ENCODE measurements at places on chromosomes 13 and 19.
A peak's percentile ranks its signal among the peaks of the same experiment; 100 is the strongest.

DNA sequence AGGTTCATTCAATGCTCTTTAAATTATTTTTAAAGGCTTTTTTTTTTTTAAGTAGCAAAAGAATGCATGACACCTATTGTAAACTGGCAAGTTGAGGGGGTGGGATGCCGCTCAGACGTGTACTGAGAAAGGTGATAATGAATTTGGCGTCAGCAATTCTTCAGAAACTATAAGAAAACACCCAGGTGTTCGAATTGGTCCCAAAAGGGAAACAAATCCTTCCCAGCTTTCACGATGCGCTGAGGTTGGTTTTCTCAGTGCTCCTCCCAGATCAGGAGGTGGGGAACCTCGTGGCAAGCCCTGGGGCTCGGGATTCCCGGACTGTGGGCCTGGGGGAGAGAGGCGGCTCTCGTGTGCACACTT, 543 bp upstream of the FAM124A start:
- DNase-seq: peak; percentile 69

GRCh38 chr19:31334849-31335624, 14.2 kb downstream of the TSHZ3 start:
- peak; percentile 57 for DNase-seq

DNA sequence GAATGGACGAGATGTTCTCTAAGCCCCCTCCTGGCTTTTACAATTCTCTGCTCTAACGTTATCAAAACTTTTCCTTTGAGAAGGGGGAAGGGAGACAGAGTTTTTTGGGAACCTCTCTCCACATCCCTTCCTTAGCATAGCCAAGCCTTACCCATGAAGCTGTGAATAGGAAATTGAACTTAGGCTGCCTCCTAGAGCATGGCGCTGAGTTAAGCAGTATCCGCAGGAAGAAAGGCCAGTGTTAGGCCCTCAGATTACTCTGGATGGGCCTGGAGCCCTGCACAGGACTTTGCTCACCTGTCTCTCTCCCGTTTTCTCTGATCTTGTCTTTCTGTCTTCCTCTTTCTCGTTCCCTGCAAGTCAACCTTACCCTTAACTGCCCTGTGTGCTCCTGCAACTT, 39.6 kb downstream of the CYP2B6 start:
- DNase-seq: no peak

- no peak for DNase-seq
Measured at GRCh38 chr13:22703601-22704209, 477.1 kb upstream of the SGCG start.

DNA sequence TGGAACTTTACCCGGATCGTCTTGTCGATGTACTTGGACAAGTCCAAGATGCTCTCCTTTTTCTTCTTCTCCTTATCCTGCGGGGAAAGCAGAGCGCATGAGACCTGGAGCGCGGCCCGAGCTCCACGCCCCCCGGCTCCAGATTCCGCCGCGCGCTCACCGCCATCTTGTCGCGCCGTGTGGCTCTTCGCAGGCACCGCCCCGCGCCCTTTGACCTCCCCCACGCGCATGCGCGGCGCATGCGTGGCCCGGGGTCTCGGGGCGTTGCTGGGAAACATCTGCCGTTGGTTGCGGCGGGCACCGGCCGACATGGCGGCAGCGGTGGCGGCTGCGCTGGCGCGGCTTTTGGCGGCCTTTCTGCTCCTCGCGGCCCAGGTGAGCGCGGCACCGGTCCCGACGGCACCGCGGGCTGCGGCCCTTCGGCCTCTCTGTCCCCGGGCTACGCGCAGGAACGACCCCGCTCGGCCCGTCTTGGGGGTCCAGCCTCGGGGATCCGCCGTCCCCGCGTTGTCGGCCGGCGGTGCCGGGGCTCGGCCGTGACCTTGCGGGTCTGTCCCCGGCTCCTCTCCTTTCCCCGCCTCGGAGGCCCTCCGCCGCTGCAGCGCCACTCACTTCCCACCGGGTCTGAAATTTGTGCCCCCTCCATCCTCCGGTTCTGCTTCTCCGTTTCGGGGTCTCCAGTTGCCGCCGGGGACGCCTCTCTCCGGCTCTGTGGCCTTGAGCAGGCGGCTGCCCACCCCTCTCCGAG, at the start of the genes LSM7 and SPPL2B:
Gene LSM7 (minus strand): TSS at position 186 of the 748 bp plus-strand sequence. CDS start 20 bp downstream, at position 166.
Gene SPPL2B (plus strand): TSS at position 284 of the 748 bp plus-strand sequence. CDS start 26 bp downstream, at position 310.
- DNase-seq: peak; percentile 95

GRCh38 chr13:70171151-70171550, 62.9 kb upstream of the KLHL1 start:
- no peak for DNase-seq

GRCh38 chr13:31048521-31048920, 113.2 kb downstream of the HSPH1 start:
- DNase-seq: no peak

DNA sequence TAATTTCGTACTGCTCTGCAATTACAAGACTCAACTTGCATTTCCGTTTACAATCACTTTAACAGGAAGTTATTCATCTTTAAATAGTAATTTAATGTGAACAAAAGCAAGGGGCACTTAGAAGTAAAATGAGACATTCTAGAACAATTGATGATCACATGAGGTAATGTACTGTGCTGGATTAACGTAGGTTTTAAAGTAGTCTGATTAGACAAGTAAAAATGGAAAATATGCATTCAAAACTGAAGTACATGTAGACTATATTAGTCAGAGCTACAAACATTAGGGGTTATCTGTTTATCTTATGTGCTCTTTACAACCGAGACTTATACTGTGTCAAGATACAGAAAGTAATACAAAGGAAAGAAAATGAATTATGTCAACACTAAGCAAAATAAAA, 1528.0 kb downstream of the SLITRK5 start:
- no peak for DNase-seq

- DNase-seq: peak; percentile 100
Measured at GRCh38 chr19:49640113-49640898, at the start of gene RRAS. TSS of gene RRAS (minus strand) at chr19:49640143. CDS start at chr19:49640098, 45 bp downstream.

DNA sequence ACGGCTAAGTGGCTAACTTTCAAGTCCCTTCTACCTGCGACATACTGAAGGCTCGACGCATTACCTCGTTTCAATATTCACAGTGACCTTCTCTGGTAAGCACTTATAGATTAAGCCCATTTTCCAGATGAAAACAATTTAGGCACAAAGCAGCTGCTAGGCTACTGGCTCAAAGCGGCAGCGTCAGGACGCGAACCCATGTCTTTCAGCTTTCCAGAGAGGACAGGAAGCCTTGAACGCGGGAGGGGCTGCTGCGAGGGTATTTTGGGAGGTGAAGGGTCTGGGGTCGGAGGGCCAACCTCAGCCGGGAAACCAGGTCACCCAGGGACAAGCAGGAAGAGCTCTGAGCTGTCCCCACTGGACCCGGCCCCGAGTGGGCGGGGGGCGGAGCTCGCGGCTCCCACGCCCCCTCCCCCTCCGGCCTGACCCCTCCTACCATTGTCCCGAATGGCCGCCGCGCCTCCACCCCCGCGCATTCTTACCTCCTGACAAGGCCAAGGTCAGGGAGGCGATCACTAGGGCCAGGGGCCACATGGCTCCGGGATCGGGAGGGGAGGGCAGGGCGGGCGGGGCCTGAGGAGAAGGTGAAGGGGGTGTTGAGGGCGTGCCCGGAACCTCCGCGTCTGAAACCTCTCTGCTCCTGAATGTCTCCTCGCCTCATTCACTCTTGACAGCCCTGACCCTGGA, at the start of gene KLK13:
Gene KLK13 (minus strand): TSS at position 559 of the 687 bp plus-strand sequence. CDS start 25 bp downstream, at position 534.
- no peak for DNase-seq

Measured in sigmoid colon (tissue), 7 donors.